ENCODE measurements at places on chromosomes 16 and 17.

- DNase-seq: no peak
These were observed 1.9 kb upstream of the HSF4 start for GRCh38 chr16:67162506-67163163.

GRCh38 chr17:51740531-51740930 lies 418.0 kb downstream of the CA10 start:
- no peak for DNase-seq

DNA sequence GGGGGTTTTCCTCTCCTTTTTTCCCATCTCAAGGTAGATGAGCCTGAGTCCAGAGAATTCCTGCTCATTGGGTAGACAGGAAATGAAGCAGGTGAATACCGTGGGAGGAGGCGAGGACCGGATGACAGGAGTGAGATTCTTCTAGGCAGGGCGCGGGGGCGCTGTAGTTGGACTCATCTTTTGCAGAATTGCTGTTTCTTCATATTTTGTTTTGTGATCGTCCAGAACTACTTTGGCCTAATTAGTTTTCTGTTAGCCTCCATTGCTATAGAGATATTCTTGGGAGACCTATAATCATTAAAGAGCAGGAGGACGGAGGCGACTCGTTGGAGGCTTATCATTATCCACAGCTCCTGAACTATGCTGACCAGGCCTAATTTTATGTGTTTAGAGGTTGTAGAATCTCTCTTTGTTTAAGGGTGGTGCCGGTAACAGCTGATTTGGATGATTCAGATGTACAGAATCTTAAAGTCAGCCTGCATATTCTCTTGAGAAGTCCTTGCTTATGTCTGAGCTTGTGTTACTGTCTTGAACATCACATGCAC lies 650 bp downstream of the ATP6V0A1 start:
- DNase-seq: no peak

GRCh38 chr17:27207073-27207513 lies 86.8 kb upstream of the WSB1 start:
- DNase-seq: no peak

- no peak for DNase-seq
These were observed 2.2 kb upstream of the AOC2 start for GRCh38 chr17:42841975-42842685.

DNA sequence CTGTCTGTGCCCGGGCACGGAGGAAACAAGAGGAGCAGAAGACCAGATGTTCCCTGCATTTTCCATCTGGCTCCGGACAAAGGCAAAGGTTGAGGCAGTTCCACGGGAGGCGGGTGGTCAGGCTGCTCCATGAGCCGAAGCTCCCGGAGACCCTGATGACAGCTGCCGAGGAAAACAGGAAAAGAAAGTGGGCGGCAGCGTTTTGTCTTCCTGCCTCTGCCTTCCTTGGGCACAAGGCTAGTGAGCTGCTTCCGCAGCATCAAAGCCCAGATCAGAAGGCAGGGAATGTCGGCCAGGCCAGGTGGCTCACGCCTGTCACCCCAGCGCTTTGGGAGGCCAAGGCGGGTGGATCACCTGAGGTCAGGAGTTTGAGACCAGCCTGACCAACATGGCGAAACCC lies 16.2 kb downstream of the SLC43A2 start:
- no peak for DNase-seq

- no peak for DNase-seq
These were observed 968 bp downstream of the CEP112 start for GRCh38 chr17:66190738-66191592.
